SJSA1 (cell line): ENCODE measurements at places on chromosomes 11 and 22. TPM values are rescaled to one million over a fixed set of nuclear protein-coding genes. Genes with fewer than 3 reads are reported as not detected.

- no peak for DNase-seq
- no peaks in the 10 kb centered on the region for H3K36me3 ChIP-seq
- no peak overlapping the region for H3K4me3 ChIP-seq
- peaks cover 24% of the 10 kb centered on the region for H3K27me3 ChIP-seq
- H3K27ac ChIP-seq, result no peak overlapping the region
Measured at GRCh38 chr11:79437981-79438630, 2.7 kb downstream of the TENM4 start.

DNA sequence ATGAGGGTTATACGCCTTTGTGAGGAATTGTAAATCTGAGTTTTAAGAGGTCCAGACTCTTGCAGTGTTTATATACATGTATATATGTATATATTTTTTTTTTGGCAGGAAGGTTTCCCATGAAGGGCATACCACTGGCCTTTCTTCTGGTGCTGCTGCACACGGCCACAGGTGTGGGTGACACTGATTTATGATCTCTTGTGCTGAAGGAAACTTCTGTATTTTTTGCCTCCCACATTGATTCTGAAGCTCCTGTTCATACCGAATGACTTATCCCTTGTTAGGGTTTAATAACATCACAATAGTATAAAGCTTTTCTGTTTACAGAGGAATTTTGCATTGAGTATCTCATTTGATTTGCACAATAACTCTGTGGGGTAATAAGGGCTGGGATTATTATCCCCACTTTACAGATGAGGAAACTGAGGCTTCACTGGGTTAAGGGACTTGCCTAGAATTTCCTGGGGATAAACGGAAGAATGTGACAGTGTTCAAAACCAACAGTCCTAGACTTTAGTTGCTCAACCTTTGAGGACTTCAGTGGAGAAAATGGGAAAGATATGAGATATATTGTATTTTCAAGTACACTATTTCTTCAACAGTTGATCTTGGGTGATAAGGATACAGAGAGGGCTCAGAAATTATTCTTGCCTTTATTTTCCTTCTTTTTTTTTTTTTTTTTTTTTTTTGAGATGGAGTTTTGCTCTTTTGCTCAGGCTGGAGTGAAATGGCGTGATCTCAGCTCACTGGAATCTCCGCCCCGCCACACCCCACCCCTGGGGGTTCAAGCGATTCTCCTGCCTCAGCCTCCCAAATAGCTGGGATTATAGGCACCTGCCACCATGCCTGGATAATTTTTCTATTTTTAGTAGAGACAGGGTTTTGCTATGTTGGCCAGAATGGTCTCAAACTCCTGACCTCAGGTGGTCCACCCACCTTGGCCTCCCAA is 70.1 kb downstream of the MICAL2 start:
- peaks cover 89% of the 10 kb centered on the region for H3K4me1 ChIP-seq
- H3K27me3 ChIP-seq, result no peaks in the 10 kb centered on the region
- H3K4me3 ChIP-seq, result no peak overlapping the region
- peak; percentile 71 for DNase-seq
- H3K27ac ChIP-seq, result peak overlapping the region; percentile 98
- 0 out of 2 replicates have a peak, but pooled peaks cover 3% of the 10 kb centered on the region for H3K36me3 ChIP-seq

CTSC gene
- 1.6 and 3.6 TPM in 2 replicates for total RNA-seq

BRSK2 gene
- 0.06 and 0.55 TPM in 2 replicates for total RNA-seq

TMEM86A gene
- total RNA-seq, result 0.32 TPM in 1 of 2 replicates, not detected in the other

NRXN2 gene
- not detected in 2 replicates for total RNA-seq

LRRC32 gene
- total RNA-seq, result 7.8 and 8.1 TPM in 2 replicates

ABTB2 gene
- 0.09 and 0.53 TPM in 2 replicates for total RNA-seq
